Brain pericyte (primary cell): ENCODE measurements at places on chromosomes 1 and 21.
A peak's percentile ranks its signal among the peaks of the same experiment; 100 is the strongest.

DNA sequence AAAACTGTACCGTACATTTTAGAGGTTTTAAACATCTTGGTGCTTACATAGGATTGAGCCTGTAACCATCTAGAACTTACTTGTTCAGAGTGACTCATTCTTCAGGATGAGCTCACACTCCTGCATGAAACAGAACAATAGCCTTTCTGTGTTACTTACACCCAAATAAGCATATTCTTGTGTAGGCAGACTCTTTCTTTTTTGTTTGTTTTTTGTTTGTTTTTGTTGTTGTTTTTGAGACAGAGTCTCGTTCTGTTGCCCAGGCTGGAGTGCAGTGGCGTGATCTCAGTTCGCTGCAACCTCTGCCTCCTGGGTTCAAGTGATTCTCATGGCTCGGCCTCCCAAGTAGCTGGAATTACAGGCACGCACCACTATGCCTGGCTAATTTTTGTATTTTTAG, 3.8 kb upstream of the CA6 start:
- DNase-seq: no peak

DNA sequence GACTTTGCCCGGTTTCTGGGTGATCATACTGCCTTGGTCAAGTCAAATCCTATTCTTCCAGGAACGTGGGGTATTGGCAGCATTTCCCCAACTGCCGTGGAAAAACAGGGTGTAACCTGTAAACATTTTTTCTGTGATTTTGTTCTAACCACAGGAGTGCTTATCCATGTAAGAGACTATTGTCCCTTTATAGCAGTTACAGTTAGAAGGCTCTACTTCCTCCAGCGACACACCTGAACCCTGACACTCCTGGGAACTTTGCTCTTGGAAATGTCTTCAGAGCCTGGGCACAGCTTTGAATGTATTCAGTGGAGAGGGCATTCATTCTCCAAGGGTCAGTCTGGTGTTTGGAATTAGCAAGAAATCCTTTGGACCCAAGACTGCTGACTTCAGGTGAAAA, 26.4 kb upstream of the ARHGEF10L start:
- no peak for DNase-seq

DNA sequence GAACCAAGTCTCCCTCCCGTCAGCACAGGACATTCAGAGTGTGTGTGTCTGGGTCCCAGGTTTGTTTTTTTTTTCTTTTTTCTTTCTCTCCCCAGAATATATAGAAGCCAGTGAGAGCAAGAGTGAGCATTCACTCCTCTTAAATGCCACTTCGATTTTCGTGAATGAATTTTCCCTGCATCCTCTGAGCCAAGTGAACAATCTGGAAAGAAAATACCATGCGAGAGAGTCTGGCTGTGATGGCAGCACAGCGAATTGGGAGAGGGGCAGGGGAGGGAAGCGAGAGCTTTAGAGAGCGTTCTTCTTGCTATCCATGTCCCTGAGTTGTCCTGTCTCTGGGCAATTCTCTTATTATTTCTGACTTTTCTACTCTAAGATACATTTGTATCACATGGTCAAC, 76.0 kb upstream of the RAB3GAP2 start:
- no peak for DNase-seq

DNA sequence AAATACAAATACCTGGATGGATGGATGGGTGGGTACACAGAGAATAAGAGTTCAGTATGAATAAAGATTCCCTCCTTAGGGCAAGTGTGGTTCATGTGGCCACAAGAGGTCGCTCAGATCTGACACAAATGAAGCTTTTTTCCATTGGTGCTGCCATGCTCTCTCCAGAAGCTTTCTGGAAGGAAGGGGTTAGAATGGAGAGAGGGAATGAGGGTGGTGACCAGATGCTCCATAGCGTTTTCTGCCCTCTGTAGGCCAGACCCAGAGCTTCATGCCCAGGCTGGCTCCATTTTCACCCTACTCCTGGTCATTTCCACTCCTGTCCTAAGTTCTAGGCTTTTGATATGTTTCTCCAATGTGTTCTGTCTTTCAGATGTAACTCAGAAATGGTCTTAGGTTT, 3.3 kb upstream of the FCRL6 start:
- peak; percentile 42 for DNase-seq

GRCh38 chr1:66273656-66274055, 260.3 kb upstream of the SGIP1 start:
- no peak for DNase-seq

DNA sequence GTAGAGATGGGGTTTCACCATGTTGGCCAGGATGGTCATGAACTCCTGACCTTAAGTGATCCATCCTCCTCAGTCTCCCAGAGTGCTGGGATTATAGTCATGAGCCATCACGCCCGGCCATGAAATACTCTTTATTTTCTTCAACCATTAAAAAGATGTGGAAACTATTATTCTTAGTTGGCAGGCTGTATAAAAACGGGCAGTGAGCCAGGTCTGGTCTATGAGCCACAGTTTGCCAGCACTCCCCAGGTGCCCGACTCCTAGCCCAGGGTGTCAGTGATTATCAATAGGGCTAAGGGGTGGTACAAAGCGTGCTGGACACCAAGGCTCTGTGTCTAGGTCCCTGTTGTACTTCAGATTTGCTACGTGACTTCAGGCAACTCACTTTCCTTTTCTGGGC, 3.7 kb upstream of the TMEM61 start:
- DNase-seq: no peak

- DNase-seq: no peak
These were observed 27.0 kb upstream of the LYPD8 start for GRCh38 chr1:248782416-248783141.

- no peak for DNase-seq
These were observed 28.6 kb downstream of the AGPAT3 start for GRCh38 chr21:43893536-43894205.

- no peak for DNase-seq
These were observed 59.9 kb upstream of the SELENON start for GRCh38 chr1:25740071-25740470.
